ENCODE measurements at places on chromosomes 5 and 9.

DNA sequence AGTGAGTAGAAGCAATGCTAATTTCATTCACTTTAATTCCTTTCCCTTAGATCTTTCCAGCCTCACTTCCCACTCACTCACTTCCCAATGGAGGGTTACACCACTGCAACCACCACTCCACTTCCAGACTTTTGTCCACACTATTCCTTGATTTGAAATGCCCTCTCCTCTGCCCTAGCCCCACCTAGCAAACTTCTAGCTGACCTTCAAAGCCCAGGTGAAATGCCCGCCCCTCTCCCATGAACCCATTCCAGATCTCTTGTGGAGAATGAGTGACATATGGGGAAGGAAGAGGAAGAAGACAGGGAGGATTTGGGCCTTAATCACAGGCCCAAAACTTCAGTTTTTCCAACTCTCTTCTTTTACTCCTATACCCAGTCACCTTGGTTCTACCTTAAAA lies 37.1 kb downstream of the PFDN1 start:
- DNase-seq = no peak
- no peak overlapping the region for H3K4me3 ChIP-seq
- no peak overlapping the region for H3K27ac ChIP-seq
- no peaks in the 10 kb centered on the region for H3K27me3 ChIP-seq
- no peaks in the 10 kb centered on the region for H3K36me3 ChIP-seq

DNA sequence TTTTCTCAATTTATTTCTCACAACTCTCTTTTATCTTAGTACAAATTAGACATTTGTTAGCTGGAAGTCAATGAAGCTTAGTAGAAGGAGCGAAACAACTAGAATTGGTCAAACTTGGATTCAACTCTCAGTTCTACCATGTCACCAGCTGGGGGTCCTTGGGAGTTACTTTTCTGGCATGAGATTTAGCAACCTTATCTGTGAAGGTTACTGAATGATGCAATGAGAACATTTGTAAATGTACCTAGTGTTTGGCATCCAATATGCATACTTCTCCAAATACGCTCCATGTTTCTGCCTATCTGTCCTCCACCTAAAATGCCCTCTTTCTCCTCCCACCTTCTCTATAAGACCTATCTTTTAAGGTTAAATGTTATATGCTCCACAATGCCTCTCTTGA lies 6.3 kb downstream of the HNRNPA0 start:
- no peaks in the 10 kb centered on the region for H3K27me3 ChIP-seq
- no peaks in the 10 kb centered on the region for H3K36me3 ChIP-seq
- DNase-seq = no peak
- H3K4me3 ChIP-seq = no peak overlapping the region
- H3K27ac ChIP-seq = no peak overlapping the region
- H3K4me1 ChIP-seq = peaks cover 40% of the 10 kb centered on the region

- H3K27me3 ChIP-seq = no peaks in the 10 kb centered on the region
- no peak for DNase-seq
- H3K27ac ChIP-seq = no peak overlapping the region
- H3K4me1 ChIP-seq = no peaks in the 10 kb centered on the region
Measured at GRCh38 chr5:69271376-69271775, 36.7 kb downstream of the CDK7 start.

DNA sequence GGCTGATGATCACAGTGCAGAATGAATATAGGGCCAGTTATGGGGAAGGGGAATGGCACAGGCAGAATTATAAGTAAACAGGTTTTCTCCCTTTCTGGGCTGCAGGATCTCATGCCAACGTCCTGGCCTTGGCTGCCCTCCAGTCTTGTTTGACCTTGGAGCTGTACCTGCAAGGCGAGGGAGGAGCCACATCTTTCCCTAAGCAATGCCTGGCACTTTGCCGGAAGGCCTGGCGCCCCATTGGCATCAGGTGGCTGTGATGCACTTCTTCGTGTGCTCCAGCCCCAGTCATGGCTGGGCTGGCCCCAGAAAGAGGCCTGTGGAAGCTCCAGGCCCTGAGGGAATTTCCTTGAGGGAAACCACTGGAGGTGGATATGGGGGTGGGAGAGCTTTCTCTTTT lies 16.7 kb upstream of the IQGAP2 start:
- peaks cover 4% of the 10 kb centered on the region for H3K4me1 ChIP-seq
- H3K36me3 ChIP-seq = no peaks in the 10 kb centered on the region
- H3K4me3 ChIP-seq = no peak overlapping the region
- no peaks in the 10 kb centered on the region for H3K27me3 ChIP-seq

- no peaks in the 10 kb centered on the region for H3K27me3 ChIP-seq
- H3K4me3 ChIP-seq = no peak overlapping the region
- H3K4me1 ChIP-seq = peaks cover 12% of the 10 kb centered on the region
- no peak overlapping the region for H3K27ac ChIP-seq
- no peak for DNase-seq
Measured at GRCh38 chr9:127209220-127209619, 55.4 kb upstream of the GARNL3 start.

DNA sequence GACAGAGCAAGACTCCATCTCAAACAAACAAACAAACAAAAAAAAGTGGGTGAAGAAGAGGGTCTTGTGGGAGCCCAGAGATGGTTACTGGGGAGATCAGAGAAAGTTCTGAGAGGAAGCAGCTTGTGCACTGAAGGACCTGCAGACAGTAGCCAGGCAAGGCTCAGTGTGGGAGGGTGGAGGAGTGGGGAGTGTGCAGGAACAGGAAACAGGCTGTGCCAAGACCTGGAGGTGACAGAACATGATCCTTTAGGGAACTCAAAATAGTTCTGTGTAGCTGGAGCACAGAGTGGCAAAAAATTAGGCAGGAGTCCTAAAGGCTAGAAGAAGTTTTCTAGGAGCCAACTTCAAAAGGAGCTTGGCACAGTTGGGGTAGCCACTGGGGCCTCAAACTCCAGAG lies 19.2 kb upstream of the NANS start:
- DNase-seq = no peak
- no peak overlapping the region for H3K27ac ChIP-seq
- H3K27me3 ChIP-seq = no peaks in the 10 kb centered on the region
- peaks cover 6% of the 10 kb centered on the region for H3K4me1 ChIP-seq
- no peaks in the 10 kb centered on the region for H3K36me3 ChIP-seq

DNA sequence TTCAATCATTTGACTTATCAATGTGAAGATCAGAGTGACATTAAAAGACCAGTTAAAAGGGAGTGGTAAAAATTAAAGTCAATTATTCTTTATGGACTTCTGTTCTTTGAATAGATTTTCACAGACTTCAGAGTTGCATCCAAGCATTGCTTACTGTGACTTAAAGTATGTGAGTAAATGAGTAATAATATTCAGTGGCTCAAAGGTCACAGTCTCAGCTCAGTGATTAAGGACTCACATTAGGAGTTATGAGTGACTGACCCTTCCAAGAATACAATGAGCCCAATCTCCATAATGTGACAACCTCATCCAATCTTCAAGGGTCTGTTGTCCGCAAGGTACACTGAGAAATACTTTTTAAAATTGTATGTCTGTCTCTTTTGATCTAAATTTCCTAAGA lies 811.2 kb downstream of the BRINP1 start:
- no peaks in the 10 kb centered on the region for H3K4me1 ChIP-seq
- no peak overlapping the region for H3K4me3 ChIP-seq
- DNase-seq = no peak
- no peaks in the 10 kb centered on the region for H3K36me3 ChIP-seq

DNA sequence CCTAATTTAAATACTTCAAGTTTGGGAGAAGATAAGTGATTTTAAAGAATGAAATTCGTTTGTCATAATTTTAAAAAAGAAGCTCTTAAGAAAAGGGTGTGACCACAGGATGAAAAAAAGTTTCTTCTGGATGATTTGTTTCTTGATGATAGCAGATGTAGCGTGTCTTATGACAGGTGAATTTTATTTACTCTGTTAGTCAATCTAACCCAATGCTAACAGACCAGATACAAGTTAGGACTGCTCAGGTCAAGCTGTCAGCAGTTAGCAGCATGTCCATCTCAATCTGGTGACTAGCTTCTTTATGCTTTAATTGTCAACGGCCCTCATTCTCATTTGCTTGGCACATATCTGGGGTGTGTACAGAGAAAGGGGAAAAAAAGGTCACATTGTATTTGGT lies 456.0 kb downstream of the BNC2 start:
- H3K4me1 ChIP-seq = peaks cover 8% of the 10 kb centered on the region
- DNase-seq = no peak
- H3K27me3 ChIP-seq = no peaks in the 10 kb centered on the region

Data from vagina (tissue), 2 donors.